Cardiac septum (tissue), 1 donor: ENCODE measurements at places on chromosomes 13 and 19. TPM values are rescaled to one million over a fixed set of nuclear protein-coding genes. Genes with fewer than 3 reads are reported as not detected.

- no peak for DNase-seq
These were observed 34.6 kb upstream of the SOX1 start for GRCh38 chr13:112032186-112032993.

GRCh38 chr13:32381539-32381938 lies 46.4 kb downstream of the N4BP2L1 start:
- DNase-seq: no peak

ATP13A1 gene
- 20.1 TPM for total RNA-seq

NMRK2 gene
- total RNA-seq: 568 TPM

IFNL3 gene
- not detected for total RNA-seq

GRCh38 chr13:75762955-75763354 lies 126.8 kb downstream of the LMO7 start:
- DNase-seq: no peak

DNA sequence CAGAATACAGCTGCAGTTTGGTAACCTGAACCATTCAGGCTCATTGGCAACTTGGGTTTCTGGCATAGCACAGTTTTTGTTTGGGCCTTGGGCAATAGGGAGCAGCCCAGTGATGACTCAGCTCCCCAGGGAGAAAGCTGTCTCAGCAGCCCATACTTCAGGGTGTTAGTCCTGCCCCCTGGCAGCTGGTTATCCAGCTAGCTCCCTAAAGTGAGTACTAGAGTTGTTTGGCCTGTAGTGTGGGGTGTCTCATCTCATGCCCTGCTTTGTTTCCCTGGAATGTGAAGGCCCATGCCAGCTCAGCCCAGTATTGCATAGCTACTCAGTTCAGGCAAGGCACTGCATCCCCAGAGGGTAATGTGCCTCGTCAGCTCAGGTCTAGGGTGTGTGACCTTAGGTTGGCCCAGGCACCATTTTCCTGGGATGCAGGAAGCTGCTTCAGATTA lies 18.2 kb upstream of the ZNF543 start:
- DNase-seq: no peak

- peak; percentile 82 for DNase-seq
These were observed 92.4 kb downstream of the STK24 start for GRCh38 chr13:98484289-98485219.

ERICH6B gene
- total RNA-seq: not detected

GRCh38 chr13:20360041-20360491 lies 127.9 kb upstream of the GJB6 start:
- DNase-seq: no peak

CRLF1 gene
- 29.6 TPM for total RNA-seq

SEMA6B gene
- total RNA-seq: 7.2 TPM

ZNF471 gene
- total RNA-seq: 7.2 TPM

- DNase-seq: no peak
These were observed 16.8 kb upstream of the LENG8 start for GRCh38 chr19:54432144-54432738.

TMEM145 gene
- total RNA-seq: 0.24 TPM

GRCh38 chr13:112781881-112782361 lies 92.1 kb downstream of the ATP11A start:
- no peak for DNase-seq

LENG8 gene
- total RNA-seq: 86.5 TPM

DNA sequence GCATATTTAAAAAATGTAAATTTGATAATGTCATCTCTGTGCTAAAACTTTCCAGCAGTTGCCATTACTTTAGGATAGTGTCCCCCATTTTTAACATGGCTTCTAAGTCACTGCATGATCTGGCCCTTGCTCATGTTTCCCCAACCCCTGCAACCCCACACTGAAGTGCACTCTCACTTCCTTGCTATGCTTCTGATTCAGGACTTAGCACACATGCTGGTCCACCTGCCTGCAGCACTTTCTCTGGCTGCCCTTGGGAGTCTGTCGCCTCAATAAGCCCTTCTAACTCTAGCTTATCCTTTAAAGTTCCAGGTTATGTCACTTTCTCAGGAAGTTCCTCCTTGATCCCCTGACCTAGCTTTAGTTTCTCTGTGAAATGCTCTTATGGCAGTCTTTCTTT lies 241.0 kb downstream of the POSTN start:
- no peak for DNase-seq

DNA sequence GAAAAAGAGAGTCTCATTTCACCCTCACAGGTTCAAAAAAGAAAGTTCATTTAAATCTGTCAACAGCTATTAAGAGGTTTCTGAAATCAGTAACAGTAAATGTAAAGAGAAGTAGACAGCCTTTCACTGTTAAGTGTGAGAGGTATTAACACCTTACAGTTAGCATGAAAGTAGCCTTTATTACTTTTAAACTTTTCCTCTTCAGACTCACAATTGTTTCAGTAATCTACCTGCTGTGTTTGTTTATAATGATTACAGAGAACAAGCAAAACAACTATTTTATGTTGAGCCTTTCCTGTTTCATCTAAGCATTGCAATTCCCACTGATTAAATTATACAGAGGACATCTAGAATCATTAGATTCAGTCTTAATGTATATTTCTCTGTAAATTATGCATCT lies 159.8 kb downstream of the PCDH9 start:
- DNase-seq: no peak

SLC25A41 gene
- total RNA-seq: 0.83 TPM

FAM83E gene
- total RNA-seq: not detected

DNA sequence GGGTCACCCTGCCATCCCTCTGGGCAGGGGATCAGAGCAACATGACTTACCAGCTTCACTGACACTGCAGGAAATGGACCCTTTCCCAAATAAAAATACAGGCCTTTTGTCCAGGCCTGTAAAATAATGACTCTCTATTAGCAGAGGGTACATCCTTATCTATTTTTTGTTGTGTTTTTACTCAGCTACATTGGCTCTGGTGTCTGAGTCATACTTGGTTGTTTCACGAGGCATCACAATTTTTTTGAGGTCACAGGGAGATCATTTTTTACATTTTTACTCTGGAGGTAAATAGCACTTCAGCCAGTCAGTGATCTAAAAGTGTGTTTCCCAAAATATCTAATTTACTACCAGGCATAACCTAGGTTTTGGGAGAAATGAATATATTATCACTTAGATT lies 6.9 kb upstream of the HTR2A start:
- DNase-seq: no peak

CDC16 gene
- 32.0 TPM for total RNA-seq

DNA sequence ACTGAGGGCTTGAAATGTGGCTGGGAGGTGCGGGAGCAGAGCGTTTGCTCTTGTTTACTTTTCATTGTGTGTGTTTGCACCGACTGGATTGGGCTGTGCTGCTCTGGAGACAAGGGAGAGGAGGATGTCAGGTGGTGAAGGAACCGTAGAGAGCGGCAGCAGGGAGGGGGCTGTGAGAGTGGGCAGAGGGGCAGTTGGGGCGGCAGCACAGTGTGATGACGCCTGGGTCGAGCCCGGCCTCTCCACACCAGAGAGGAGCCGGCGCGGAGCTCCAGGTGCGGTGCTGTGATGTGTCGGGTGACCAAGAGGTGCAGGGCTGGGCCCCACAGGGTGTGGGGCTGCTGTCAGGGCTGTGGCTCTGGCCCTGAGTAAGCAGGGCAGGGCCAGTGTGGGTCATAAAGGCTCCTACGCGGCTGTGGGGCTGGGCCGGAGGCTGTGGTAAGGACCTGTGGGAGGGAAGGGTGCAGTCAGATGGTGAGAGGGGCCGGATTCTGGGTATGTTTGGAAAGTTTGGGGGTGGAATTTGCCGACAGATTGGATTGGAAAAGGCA lies 10.5 kb downstream of the NAXD start:
- DNase-seq: no peak

DNA sequence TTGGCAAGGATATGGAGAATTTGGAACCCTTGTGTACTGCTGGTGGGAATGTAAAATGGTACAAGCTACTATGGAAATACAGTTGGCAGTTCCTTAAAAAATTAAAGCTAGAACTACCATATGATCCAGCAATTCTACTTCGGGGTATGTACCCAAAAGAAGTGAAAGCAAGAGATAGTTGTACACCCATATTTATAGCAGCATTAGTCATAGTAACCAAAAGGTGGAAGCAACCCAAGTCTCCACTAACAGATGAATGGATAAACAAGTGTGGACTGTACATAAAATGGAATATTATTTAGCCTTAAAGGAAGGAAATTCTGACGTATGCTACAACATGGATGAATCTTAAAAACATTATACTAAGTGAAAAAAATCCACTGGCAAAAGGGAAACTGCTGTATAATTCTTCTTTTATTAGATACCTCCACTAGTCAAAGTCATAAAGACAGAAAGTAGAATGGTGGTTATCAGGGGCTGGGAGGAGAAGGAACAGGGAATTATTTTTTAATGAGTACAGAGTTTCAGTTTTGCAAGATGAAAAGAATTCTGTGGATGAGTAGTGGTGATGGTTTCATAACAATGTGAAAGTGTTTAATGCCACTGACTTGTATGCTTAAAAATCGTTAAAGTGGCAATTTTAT lies 141.6 kb downstream of the RXFP2 start:
- no peak for DNase-seq

NRTN gene
- total RNA-seq: 23.6 TPM

HOOK2 gene
- 101 TPM for total RNA-seq
